Stimulated activated effector memory CD8-positive, alpha-beta T cell treated with anti-CD3 and anti-CD28 coated beads, Interleukin-12 subunit alpha, Interleukin-12 subunit beta, amount 100 ng/mL, for 72 hours (primary cell): ENCODE measurements at places on chromosomes 6 and 20.

DNA sequence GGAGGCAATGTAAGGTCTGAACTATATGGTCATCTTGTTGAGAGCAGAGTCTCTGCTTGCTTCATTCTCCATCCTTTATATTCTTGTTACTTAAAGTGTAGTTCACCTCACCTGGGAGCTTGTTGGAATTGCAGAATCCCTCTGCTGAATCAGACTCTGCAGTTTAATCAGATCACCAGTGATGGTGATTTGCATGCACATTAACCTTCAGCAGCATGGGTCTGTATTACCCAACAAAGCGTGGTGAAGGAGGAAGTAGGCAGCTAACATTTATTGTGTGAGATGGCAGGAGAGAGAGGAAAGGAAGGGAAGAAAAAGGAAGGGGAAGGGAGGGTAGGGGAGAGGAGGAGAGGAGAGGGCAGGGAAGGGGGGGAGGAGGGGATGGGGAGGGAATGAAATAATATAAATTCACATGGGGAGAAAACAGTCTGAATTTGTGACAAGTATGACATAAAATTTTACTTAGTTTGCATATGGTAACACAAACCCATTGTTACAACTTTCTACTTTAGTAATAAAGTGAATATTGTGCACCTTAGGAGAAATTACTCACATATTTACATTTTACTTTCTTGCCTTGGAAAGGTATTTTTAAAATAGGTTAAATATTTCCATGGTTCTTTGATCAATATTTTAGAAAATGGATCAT is 740.7 kb downstream of the DHX35 start:
- no peak for DNase-seq

DNA sequence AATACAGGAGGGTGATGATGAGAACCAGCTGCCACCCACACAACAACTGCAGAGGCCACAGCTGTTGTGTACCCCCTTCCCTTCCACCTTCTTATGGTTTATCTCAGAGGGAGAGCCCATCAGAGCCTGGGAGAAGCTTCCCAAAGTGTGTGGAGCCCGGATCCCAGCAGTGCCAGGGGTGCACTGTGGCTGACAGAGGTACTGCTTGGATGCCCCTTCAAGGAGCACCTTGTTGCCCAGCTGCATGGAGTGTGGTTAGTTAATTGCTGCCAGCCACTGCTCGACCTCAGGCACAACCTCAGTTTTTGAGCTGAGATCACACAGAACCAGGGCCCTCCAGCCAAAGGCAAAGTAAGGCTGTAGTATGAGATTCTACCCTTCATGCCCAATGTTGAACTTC is 13.0 kb downstream of the PI3 start:
- no peak for DNase-seq

GRCh38 chr6:159234102-159234553 is 64.9 kb downstream of the FNDC1 start:
- no peak for DNase-seq

GRCh38 chr6:21999012-21999528 is 297.8 kb downstream of the PRL start:
- DNase-seq = no peak

- DNase-seq = no peak
These were observed 12.2 kb downstream of the SUN5 start for GRCh38 chr20:32991792-32992641.

- no peak for DNase-seq
These were observed 508.4 kb downstream of the HDGFL1 start for GRCh38 chr6:23077772-23078171.

- DNase-seq = no peak
These were observed 58.9 kb downstream of the ID4 start for GRCh38 chr6:19895866-19896692.

DNA sequence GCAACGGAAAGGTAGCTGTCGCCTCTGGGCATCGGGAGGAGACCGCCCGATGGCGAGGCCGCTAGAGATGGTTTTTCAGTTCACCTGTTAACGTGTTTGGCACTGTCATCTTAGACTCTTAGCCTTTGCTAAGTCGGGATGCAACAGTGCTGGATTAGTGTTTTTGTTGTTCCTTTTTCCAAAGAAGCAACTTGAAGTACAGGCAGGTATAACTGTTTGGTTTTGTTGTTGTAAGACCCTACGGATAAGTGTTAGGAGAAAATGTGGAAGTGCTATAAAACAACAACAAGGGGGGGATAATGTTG is 723 bp downstream of the MANEA start:
- no peak for DNase-seq

- DNase-seq = no peak
These were observed 95.6 kb upstream of the SHLD1 start for GRCh38 chr20:5654557-5654956.

DNA sequence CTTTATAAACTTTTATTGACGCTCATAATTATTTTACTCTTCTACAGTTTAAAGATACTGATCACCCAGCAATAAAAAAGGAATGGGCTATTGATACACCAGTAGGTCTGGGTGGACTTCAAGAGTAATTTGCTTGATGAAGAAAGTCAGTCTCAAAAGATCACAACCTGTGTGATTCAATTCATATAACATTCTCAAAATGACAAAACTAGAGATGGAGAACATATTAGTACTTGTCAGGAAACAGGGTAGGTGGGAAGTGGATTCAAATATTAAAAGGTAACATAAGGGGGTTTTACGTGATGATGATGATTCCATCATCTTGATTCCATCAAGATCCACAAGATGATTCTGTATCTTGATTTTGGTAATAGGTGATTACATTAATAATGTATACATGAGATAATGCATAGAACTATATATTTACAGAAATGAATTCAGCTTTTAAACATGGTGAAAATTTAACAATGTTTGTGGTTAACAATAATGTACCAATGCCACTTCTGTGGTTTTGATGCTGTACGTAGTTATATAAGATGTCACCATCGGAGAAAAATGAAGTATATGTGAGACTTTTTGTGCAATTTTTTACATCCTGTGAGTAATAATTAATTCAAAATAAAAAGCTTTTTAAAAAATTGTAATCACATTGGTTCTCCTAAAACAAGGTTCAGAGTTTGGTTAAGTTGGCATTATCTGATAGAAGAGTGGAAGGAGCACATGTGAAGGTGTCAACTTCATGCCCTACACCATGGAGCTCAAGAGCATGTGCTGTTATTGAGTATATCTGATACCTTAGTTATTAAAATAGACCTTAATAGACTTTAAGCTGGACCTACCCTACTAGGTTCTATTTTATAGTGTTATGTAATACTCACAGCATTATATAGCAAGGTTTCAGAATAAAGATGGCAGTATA is 66.3 kb upstream of the DYNLRB1 start:
- DNase-seq = no peak

DNA sequence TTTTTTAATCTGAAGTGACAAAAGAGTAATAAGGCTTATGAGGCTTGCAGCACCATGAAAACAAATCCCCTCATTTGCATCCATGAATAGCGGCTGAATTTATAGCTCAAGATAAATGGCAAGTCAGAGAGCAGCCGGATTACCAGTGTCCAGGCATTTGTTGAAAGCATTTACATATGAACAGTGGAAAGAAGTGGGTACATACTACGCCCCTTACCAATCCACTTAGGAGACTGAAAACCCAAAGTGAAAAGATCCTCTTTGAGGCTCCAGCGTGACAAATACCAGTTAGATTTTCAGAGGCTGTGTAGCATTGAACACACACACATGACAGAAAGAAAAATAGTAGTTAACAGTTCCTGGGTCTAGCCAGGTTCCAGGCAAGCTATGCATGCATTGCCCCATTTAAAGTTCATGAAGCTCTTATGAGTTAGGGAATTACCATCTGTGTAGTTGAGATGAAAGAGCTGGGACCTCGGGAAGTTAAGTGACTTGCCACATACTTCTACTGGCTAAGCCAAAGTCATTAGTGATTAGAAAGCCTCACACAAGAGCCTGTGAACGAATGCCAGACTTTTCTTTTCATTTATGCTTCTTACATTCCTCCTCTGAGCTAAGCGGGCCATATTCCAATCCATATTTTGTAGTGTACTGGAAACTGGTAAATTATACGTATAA is 28.3 kb upstream of the NHSL1 start:
- no peak for DNase-seq

GRCh38 chr20:11017446-11017845 is 343.6 kb upstream of the JAG1 start:
- DNase-seq = no peak

GRCh38 chr6:6545616-6546317 is 42.8 kb upstream of the LY86 start:
- no peak for DNase-seq

DNA sequence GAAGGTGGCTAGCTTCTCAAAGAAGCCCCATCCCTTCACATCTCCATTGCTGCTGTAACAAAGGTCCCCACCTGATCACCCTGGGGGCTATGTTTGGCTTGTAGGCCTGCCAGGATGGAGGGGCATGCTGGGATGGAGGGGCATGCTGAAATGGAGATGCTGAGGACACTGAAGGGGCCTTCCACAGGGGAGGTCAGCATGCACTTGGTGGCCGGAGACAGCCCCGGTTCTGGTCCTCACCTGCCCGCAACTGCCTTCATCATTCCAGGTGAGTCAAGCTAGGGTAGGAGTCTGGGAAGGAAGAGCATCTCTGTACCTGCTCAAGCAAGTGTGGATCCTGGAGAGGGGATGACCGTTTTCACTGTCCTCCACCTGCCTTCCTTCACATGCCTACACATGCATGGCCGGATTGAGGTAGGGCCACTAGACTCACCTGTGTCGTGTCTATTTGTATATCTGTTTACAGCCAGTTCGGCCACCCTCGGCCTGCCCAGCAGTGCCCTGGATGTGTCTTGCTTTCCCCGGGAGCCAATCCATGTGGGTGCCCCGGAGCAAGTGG is 6.0 kb downstream of the L3MBTL1 start:
- DNase-seq = no peak

DNA sequence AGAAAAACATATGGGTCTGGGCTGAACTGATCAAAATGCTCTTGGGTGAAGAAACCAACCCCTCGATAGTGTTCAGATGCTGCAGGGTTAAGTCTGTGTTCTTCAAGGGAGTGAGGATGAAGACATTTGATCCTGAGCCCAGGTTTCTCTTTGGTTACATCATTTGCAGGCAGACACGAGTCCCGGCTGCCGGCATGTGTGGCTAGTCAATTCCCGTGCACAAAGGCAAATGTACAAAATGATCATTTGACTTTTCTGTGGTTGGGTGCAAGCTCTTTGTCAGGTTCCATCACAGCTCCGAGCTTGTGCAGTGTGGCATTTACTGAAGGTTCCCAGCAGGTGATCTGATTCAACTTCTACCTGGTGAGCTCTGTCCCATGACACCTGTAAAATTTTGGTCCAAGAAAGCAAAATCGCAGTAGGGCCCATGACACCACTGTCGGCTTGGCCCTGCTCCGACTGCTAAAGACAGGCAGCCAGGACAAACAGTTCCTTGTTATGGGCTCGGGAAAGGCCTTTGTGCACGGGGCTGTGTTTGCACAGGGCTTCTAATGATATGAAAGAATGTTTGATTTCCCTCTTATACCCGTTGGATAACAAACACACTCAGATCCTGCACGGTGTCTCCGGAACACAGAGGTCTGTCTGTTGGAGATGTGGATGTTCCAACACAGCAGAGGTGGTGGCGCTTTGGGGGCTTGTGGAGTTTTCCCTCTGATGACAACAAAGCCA is 46.9 kb downstream of the GJA10 start:
- no peak for DNase-seq

GRCh38 chr6:5174244-5174643 is 86.5 kb downstream of the LYRM4 start:
- DNase-seq = peak; percentile 15

GRCh38 chr20:62831361-62831788 is 14.5 kb downstream of the COL9A3 start:
- DNase-seq = no peak

- no peak for DNase-seq
These were observed 201.5 kb upstream of the ZNF217 start for GRCh38 chr20:53795170-53795569.

- DNase-seq = no peak
These were observed 8.5 kb downstream of the ERVFRD-1 start for GRCh38 chr6:11103065-11103464.

DNA sequence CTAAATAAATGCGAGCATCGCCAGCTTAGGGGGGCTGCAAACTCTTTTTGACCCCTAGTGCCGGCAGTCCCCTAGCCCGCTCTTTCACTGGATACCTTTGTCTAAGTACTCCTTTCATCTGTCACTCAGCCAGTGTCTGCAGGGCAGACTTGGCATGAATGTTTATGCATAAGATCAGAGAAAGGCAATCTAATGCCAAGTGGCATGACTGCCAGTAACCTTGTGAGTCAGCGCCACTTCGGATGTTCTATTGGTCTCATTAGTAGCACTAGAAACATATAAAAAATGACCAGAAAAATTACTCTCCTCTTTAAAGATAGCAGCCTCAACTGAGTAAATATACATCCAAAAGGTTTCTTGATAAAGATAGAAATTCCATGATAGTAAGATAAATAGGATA is 192.2 kb downstream of the TBC1D32 start:
- DNase-seq = no peak

DNA sequence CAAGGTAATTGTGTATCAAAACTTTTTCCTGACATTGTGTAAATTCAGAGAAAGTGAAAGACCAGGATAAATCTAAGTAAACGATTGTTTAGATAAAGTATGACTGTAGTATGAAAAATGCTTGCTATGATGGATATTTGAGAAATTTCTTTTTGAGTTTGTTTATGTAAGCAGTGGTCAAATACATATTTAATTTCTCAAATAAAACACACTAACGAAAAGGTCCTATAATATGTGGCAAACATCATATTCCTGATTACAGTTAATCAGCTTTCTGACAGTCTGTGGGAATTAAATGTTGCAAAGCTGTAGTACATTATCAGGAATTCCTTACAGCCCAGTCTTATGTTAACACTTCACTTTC is 636.9 kb downstream of the MMUT start:
- DNase-seq = no peak

DNA sequence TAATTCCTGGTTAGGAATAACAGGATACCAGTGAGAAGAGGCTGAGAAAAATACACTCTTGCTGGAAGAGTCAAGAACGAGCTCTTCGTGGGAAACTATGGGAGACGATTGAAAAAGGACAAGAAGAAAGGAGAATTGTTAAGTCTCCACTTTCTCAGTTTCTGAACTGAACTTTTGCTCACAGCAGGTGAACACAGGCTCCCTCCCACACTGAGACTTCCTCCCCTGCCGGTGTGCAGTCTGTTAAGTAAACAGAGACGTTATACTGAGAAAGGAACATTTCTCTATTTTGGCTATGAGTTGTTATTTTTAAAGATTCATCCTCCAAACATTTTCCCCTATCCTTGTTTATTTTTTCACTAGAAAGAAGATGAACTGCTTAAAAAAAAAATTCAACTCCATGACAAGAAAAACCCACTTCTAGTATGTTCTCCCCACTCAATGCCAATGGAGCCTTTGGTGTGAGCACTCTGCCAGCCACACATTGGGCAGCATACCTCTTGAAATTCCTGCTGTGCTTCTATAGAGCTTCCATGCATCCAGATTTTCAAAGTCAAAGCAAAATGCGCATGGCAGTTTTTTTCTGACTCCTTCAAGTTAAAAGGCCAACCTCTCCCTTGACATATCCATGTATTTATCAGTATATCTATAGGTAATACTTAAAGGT is 250.5 kb downstream of the ESR1 start:
- DNase-seq = no peak

- DNase-seq = no peak
These were observed 231.3 kb upstream of the MARCKS start for GRCh38 chr6:113625850-113626249.
